ENCODE measurements at places on chromosomes 2 and 18. TPM values are rescaled to one million over a fixed set of nuclear protein-coding genes. Genes with fewer than 3 reads are reported as not detected.

Gene CCBE1
- 0.77 TPM for polyA plus RNA-seq

DNA sequence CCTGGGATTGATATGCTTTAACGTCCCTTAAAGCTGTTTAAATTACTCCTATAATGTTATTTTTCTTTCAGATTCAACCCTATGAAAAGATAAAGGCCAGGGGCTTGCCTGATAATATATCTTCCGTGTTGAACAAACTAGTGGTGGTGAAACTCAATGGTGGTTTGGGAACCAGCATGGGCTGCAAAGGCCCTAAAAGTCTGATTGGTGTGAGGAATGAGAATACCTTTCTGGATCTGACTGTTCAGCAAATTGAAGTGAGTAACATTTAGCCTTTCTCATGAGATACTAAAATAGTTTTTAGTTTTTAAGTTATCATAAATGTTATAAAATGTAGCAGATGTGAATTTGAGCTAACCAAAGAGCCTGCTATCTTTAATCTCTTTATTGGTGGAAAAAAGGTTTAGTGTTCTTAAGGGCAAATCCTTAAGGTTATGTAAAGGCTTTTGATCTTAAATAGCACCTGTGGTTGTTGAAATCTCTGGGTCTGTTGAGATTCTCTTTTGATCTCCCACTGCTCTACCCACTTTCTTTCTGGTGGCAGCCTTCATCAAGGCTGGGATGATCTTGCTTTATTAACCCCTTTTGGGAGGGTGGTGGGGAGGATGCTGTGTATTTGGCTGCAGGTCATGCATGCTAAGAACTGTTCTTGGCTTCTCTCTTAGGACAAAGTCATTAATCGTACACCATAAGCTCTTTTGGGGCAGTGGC lies 40.9 kb downstream of the UGP2 start:
- no peak overlapping the region for H3K4me3 ChIP-seq
- no peaks in the 10 kb centered on the region for H3K27me3 ChIP-seq
- DNase-seq: no peak

Gene CTNNA2
- polyA plus RNA-seq: 0.57 TPM

DNA sequence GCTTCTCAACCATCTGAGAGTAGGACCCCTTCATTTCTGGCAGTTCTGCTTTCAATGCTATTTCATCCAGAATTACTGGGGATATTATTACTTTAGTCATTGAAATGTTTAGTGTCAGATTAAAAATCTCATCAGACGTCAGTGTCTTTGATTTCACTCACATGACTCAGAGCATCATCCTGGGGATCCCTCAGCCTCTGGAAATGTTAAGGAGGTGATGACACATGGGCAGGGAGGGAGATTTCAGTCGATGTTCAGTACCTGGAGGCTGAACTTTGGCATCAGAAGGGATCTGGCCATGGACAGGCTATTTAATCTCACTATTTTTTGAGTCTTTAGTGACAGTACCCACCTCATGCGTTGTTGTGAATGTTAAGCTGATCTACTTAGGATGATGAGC lies 39.1 kb downstream of the OSBPL6 start:
- H3K27ac ChIP-seq: no peak overlapping the region
- DNase-seq: no peak
- H3K27me3 ChIP-seq: no peaks in the 10 kb centered on the region

Gene PIKFYVE
- polyA plus RNA-seq: 7.3 TPM

DNA sequence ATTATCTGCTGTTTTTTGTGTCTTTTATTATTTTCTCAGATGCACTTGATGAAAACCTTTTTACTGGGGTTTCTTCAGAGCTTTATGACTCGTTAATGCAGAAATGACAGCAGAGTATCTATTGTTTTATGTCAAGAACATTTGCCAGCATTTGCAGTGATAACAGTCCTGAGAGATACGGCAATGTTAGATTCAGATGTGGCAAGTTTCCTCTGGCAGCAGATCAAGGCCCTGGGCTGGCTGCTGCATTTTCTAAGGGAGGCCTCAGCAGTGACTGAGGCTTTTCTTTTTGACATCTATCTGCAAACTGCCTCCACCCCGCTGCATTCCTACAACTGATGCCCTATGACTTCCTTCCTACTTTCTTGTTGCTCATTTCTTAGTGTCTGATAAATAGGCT lies 40.2 kb downstream of the EFEMP1 start:
- no peak overlapping the region for H3K4me3 ChIP-seq
- H3K36me3 ChIP-seq: no peaks in the 10 kb centered on the region
- H3K27ac ChIP-seq: no peak overlapping the region
- H3K27me3 ChIP-seq: no peaks in the 10 kb centered on the region

Gene NEU4
- 0.42 TPM for polyA plus RNA-seq

Gene RAB6D
- not detected for polyA plus RNA-seq

GRCh38 chr2:138271467-138271866 lies 230.1 kb upstream of the SPOPL start:
- peaks cover 16% of the 10 kb centered on the region for H3K4me1 ChIP-seq
- H3K27ac ChIP-seq: no peak overlapping the region

DNA sequence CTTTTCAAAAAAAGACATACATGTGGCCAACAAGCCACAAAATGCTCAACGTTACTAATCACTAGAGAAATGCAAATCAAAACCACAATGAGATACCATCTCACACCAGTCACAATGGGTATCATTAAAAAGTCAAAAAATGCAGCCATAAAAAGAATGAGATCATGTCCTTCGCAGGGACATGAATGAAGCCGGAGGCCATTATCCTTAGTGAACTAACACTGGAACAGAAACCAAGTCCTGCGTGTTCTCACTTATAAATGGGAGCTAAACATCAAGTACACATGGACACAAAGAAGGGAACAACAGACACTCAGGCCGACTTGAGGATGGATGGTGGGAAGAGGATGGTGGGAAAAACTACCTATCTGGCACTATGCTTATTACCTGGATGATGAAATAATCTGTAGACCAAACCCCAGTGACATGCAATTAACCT lies 17.8 kb upstream of the ATL2 start:
- H3K27me3 ChIP-seq: no peaks in the 10 kb centered on the region
- DNase-seq: no peak
- H3K27ac ChIP-seq: no peak overlapping the region

DNA sequence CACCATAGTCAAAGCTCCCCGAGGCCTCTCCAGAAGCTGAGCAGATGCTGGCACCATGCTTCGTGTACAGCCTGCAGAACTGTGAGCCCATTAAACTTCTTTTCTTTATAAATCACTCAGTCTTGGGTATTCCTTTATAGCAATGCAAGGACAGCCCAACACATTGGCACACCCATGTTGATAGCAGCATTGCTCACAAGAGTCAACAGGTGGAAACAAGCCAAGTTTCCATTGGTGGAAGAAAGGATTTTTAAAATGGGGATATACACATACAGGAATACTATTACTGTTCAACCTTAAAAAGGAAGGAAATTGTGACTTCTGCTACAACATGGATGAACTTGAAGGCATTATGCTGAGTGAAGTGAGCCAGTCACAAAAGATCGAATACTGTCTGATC lies 186.8 kb upstream of the RAB12 start:
- H3K36me3 ChIP-seq: no peaks in the 10 kb centered on the region
- H3K27ac ChIP-seq: no peak overlapping the region
- no peak for DNase-seq
- no peaks in the 10 kb centered on the region for H3K27me3 ChIP-seq
- no peaks in the 10 kb centered on the region for H3K4me1 ChIP-seq

DNA sequence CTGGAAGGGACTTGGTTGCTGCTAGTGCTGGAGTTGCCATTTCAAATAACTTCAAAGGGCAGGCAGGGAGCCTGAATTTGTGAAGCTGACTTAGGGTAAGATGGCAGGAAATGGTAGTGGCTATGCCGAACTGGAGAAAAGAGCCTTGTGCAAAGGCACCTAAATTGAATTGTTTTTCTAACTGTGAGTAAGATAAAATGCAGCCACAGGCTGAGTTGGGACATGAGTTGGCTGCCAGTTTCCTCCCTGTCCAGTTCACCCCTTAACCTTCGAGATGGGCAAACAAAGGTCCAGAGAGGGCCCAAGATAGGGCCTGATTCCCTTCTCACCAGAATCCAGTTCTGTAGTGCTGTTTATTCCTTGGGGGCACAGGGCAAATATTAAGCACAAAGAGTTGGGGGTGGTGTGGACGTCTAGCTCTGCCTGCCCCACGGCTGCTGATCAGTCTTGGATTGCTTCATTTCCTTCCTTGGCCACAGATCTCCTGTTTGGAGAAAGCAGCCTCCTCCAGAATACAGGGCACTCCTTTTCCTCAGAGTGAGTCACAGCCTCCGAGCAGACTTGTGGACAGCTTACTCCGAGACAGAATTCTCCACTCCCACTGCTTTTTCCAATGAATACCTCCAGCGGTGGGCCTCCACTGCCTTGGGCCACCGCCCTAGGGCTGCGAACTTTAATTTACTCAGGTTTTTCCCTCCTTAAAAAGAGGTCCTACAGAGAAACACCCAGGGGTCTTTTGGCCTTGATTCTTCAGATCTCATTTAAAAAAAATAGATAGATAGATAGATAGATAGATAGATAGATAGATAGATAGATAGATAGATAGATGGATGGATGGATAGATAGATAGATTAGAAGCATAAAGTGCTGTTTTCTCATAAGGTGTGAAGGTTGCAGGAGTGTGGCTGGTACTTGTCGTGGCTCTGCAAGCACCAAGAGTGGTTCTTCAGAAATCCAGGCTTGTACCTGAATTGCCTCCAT lies 18.4 kb upstream of the SLC20A1 start:
- no peaks in the 10 kb centered on the region for H3K36me3 ChIP-seq
- H3K27me3 ChIP-seq: no peaks in the 10 kb centered on the region
- H3K4me1 ChIP-seq: no peaks in the 10 kb centered on the region
- peak; percentile 40 for DNase-seq

DNA sequence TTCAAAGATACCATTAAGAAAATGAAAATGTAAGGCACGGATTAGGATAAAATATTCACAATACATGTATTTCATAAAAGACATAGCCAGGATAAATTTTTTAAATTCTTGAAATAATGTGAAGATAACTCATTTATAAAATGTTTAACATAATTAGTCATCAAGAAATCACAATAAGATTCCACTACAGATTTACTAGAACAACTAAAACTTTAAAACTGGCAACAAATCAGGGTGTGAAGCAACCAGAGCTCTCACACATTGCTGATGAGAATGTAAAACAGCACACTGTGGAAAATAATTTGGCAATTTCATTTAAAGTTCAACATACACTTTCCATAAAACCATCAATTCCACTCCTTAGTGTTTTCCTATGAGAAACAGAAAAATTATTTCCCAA lies 89.6 kb upstream of the UBE2E3 start:
- no peak overlapping the region for H3K27ac ChIP-seq
- no peak overlapping the region for H3K4me3 ChIP-seq
- no peaks in the 10 kb centered on the region for H3K27me3 ChIP-seq
- H3K4me1 ChIP-seq: no peaks in the 10 kb centered on the region

- H3K36me3 ChIP-seq: no peaks in the 10 kb centered on the region
- no peak overlapping the region for H3K27ac ChIP-seq
- no peak for DNase-seq
- no peak overlapping the region for H3K4me3 ChIP-seq
- H3K27me3 ChIP-seq: no peaks in the 10 kb centered on the region
Measured at GRCh38 chr2:36449943-36450392, 94.4 kb downstream of the CRIM1 start.

DNA sequence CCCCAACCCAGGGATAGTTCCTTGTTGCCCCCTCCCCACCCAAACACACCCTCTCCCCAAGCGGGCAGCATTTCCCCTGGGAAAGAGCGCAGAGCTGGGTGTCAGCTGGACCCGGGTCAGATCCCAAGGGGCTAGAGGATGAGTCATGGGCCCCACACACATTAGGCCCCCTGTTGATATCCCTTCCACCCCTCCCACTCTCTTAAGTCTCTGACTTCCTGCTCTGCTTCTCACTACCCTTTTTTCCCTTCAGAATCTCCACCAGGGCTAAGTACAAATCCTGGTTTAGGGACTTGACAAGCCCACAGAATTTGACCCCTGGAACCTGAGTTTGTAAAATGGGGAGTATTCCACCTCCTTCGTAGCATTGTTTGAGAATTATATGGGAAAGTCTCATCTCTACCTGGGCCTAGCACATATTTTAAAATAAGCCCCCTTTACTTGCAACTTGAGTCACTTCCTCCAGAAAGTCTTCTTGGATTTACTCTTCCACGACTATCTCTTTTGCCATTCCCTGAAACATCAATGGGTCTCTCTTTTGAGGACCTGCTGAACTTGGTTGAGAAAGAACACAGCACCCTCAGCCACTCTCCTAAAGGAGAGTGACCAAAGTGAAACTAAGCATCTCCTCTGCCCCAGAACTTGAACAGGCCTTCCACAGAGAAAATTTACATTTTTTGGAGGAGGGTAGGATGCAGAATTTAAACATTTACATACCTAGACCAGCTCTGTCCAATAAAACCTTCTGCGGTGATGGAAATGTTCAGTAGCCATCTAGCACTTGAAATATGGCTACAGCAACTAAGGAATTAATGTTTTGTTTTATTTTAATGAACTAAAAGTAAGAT lies 4.7 kb downstream of the RTKN start:
- DNase-seq: no peak
- H3K36me3 ChIP-seq: peaks cover 2% of the 10 kb centered on the region
- no peaks in the 10 kb centered on the region for H3K4me1 ChIP-seq
- no peaks in the 10 kb centered on the region for H3K27me3 ChIP-seq
- no peak overlapping the region for H3K4me3 ChIP-seq

DNA sequence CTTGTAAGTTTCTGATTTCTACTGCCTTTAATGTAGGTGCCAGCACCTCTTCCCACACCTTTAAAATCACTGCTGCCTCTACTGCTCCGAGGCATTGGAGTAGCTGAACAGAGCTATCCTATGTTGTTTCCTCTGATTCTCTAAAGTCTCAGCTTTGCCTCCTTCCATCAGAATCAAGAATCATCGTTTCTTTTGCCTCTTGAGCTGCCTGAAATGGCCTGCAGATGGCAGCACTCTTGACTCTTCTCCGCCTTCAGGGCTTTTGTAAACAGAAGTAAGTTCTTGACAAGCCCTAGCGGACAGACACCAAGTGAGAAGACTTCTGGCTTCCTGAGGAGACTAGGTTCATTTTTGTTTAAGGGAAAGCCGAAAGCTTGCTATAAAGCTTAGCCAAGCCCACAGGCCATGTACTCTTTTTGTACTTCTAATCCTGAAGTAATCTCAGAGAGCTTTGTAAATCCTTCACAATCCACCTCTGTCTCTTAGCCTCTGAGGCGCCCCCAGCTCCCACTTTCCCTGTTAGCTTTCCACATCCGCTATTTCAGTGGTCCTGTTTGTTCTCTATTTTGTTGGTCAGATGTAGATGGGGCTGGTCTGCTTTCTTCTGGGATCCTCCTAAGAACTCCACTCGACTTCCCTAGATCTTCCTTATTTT lies 48.4 kb downstream of the GTF3C3 start:
- H3K36me3 ChIP-seq: no peaks in the 10 kb centered on the region
- no peak overlapping the region for H3K4me3 ChIP-seq
- peak; percentile 47 for DNase-seq
- no peak overlapping the region for H3K27ac ChIP-seq
- no peaks in the 10 kb centered on the region for H3K4me1 ChIP-seq

DNA sequence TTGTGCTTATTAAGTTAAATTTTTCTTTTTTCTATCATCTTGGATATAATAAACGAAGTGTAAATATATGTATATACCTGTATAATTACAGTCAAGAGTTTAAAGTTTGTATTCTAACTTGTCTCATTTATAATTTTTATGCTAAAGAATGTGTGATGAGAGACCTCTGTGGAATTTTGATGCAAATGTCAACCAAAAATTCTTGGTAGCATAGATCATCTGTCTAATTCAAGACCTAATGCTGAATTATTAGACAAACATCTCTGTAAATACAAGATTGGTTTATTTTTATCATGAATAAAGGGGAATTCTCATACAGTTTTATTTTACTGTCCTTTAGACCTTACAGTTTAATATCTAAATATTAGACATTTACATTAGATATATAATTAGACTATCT lies 149.2 kb upstream of the VWC2L start:
- H3K4me1 ChIP-seq: no peaks in the 10 kb centered on the region
- no peak overlapping the region for H3K4me3 ChIP-seq
- DNase-seq: no peak
- H3K36me3 ChIP-seq: no peaks in the 10 kb centered on the region
- H3K27ac ChIP-seq: no peak overlapping the region
- H3K27me3 ChIP-seq: no peaks in the 10 kb centered on the region

Gene TTN
- 9.2 TPM for polyA plus RNA-seq

Data from pancreas (tissue), 10 donors.